ENCODE measurements at places on chromosomes 2 and 18. TPM values are rescaled to one million over a fixed set of nuclear protein-coding genes. Genes with fewer than 3 reads are reported as not detected.

The KCNG3 gene
- 11.4 TPM for total RNA-seq

The RESP18 gene
- total RNA-seq, result not detected

The SCN3A gene
- 3.1 TPM for total RNA-seq

DNA sequence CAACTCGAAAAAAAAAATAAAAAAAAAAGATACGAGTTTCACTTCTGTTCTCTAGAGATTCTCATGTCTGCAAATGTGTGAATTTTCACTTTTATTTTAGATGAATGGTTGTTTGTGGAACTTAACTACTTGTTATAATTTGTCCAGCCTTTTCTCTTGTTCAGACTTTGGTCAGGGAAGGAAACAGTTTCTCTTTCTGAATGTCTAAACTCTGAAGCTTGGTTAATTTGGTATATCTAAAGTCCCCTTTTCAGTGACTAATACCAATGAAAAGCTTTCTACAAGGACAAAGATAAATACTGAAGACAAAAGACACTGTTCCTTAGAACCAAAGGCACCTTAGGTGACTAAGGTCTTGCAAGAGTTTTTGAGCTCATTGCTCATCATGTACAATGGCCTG lies 144.4 kb upstream of the PIEZO2 start:
- H3K27me3 ChIP-seq, result no peaks in the 10 kb centered on the region
- H3K4me1 ChIP-seq, result no peaks in the 10 kb centered on the region
- no peak overlapping the region for H3K4me3 ChIP-seq
- no peak for DNase-seq

GRCh38 chr18:79952456-79952995 lies 1.1 kb upstream of the SLC66A2 start:
- peak overlapping the region; percentile 92 for H3K4me3 ChIP-seq
- H3K36me3 ChIP-seq, result peaks cover 16% of the 10 kb centered on the region
- H3K27ac ChIP-seq, result peak overlapping the region; percentile 98
- no peaks in the 10 kb centered on the region for H3K27me3 ChIP-seq

DNA sequence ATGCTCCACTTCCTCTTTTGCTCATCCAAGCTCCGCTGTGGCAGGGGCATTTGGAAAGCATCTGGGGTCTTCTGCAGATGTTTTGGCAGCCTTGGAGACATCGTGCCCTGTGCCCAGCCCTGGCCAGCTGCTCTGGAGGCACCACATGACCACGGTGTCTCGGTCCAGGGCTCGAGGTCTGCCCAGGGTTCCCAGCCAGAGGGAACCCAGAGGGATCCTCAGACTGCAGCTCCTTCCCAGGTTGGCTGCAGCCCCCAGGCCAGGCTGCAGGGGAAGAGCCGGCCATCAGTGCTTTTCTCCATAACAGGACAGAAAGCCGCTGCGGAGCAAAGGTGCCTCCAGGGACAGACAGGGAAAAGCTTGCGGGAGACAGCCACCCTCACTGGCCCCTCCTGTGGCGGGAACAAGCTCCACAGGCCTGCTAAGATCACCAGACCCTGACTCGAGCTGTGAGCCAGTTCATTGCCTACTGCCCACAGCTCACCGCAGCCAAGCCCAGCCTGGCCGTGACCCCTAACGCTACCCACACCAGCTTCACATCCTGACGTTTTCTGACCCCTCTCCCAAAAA lies 74.7 kb downstream of the SMAD7 start:
- H3K27me3 ChIP-seq, result no peaks in the 10 kb centered on the region
- H3K27ac ChIP-seq, result no peak overlapping the region
- H3K4me1 ChIP-seq, result no peaks in the 10 kb centered on the region
- no peak overlapping the region for H3K4me3 ChIP-seq
- DNase-seq, result no peak
- no peaks in the 10 kb centered on the region for H3K36me3 ChIP-seq

DNA sequence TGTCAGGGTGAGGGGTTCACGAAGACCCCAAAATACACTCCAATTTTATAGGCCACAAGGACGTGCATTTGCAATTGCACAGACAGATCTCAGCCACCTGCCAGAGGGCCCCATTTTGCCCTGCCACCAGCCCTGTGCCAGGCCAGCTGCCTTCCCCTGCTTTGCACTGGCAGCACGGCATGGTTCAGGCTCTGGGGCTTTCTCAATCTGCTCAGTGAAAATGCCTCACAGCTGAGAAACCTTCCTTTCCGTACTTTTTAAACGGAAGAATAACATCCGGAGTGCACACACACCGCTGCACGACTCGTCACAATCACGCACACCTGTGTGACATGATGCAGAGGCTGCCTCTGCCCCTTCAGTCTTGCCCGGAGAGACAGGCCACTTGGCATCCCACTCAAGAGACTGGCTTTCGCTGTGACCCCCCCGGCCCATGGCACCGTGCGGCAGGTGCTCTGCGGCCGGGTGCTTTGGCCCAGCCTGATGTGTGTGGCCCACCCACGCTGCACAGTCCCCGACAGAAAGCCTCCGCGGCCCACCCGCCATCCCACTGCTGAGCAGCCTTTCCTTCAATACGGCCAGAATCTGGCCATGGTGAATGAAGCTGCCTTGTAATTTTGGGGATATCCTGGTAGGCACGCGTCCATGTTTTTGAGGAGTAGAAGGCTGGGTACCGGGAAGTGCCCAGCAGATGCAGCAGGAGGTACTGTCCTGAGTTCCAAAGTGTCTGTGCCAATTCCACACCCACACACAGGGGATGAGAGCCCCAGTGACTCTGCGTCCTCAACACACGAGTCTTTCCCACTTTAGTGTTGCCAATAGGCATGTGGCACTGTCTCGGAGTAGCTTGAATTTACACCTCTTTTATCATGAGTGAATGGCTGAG lies 88.8 kb downstream of the USP40 start:
- H3K4me3 ChIP-seq, result no peak overlapping the region
- H3K36me3 ChIP-seq, result no peaks in the 10 kb centered on the region
- no peaks in the 10 kb centered on the region for H3K4me1 ChIP-seq
- no peaks in the 10 kb centered on the region for H3K27me3 ChIP-seq
- no peak overlapping the region for H3K27ac ChIP-seq

DNA sequence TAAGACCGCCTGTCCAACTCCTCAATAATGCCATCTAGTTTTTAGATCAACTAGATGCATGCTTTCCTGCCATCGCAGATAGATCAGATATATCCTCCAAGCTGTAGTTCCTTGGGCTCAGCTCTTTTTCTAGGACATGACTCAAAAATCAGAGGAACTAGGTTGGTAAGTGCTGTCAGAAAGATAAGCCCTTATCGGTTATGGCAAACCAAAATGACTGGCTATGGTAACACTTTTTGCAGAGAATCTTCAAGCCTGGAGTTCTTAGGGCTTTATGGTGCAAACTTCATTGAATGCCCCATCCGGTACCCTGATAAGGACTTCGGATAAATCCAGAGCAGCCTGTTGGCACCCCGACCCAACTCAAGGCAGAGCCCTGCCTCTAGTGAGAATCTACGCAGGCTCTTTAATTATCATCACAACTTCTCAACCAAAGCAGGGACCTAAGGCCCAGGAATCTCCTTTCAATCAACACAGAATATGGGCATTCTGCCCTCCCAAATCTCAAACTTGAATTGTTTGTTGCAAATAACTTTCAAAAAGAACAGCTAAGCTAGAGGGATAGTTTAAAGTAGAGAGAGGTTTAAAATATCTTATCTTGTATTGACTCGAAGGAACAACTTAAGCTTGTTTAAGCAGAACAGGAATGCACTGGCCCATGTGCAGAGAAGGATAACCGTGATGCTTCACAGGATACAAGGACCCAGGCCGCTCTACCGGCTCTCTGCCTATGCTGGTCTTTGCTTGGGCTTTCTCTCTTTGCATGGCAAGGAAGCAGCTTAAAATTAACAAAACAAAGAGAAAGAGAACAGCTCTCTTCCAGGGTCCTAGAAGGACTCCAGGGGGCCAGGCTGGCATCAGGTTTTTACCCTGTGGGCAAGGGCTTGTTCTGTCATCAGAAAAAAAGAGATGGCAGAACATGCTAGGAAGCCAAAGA lies 3.4 kb upstream of the CYP1B1 start:
- DNase-seq, result no peak
- H3K4me3 ChIP-seq, result no peak overlapping the region
- no peak overlapping the region for H3K27ac ChIP-seq
- no peaks in the 10 kb centered on the region for H3K36me3 ChIP-seq
- peaks cover 46% of the 10 kb centered on the region for H3K4me1 ChIP-seq
- H3K27me3 ChIP-seq, result no peaks in the 10 kb centered on the region

DNA sequence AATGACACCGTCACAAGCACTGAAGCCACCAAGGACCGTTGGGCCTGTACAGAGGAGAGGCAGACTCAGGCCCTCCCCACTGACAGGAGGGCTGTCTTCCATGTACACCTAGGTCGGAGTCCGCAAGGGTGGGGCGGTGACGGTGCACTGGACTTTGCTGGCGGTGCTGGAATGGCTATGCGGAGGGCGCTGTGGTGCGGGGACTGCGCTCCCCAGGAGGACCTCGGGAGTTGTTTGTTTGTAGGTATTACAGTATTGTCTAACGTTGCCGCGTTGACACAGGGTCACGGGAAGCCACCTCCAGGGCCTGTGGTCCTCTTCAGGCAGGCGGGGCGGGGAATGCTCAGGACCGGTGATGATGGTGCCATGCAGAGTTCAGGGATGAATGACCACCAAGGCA lies 126.2 kb downstream of the TPO start:
- no peaks in the 10 kb centered on the region for H3K36me3 ChIP-seq
- no peaks in the 10 kb centered on the region for H3K4me1 ChIP-seq
- H3K27me3 ChIP-seq, result no peaks in the 10 kb centered on the region
- H3K27ac ChIP-seq, result no peak overlapping the region
- DNase-seq, result no peak
- no peak overlapping the region for H3K4me3 ChIP-seq

- no peak for DNase-seq
- H3K4me1 ChIP-seq, result no peaks in the 10 kb centered on the region
- H3K27ac ChIP-seq, result peak overlapping the region; percentile 59
Observed at GRCh38 chr2:74457549-74458131, 598 bp upstream of the WBP1 start.

GRCh38 chr2:151976945-151977353 lies 121.9 kb downstream of the CACNB4 start:
- peaks cover 16% of the 10 kb centered on the region for H3K4me1 ChIP-seq
- no peak for DNase-seq
- no peak overlapping the region for H3K27ac ChIP-seq
- H3K36me3 ChIP-seq, result no peaks in the 10 kb centered on the region
- no peaks in the 10 kb centered on the region for H3K27me3 ChIP-seq

GRCh38 chr2:38109732-38110181 lies 33.8 kb upstream of the CYP1B1 start:
- H3K4me1 ChIP-seq, result peaks cover 35% of the 10 kb centered on the region
- no peak overlapping the region for H3K27ac ChIP-seq
- no peaks in the 10 kb centered on the region for H3K36me3 ChIP-seq
- DNase-seq, result no peak
- H3K27me3 ChIP-seq, result no peaks in the 10 kb centered on the region

GRCh38 chr2:241323778-241324177 lies 8.1 kb downstream of the SEPTIN2 start:
- peaks cover 64% of the 10 kb centered on the region for H3K4me1 ChIP-seq
- no peaks in the 10 kb centered on the region for H3K27me3 ChIP-seq
- no peak overlapping the region for H3K27ac ChIP-seq
- no peak for DNase-seq
- H3K36me3 ChIP-seq, result peaks cover 25% of the 10 kb centered on the region
- H3K4me3 ChIP-seq, result no peak overlapping the region

DNA sequence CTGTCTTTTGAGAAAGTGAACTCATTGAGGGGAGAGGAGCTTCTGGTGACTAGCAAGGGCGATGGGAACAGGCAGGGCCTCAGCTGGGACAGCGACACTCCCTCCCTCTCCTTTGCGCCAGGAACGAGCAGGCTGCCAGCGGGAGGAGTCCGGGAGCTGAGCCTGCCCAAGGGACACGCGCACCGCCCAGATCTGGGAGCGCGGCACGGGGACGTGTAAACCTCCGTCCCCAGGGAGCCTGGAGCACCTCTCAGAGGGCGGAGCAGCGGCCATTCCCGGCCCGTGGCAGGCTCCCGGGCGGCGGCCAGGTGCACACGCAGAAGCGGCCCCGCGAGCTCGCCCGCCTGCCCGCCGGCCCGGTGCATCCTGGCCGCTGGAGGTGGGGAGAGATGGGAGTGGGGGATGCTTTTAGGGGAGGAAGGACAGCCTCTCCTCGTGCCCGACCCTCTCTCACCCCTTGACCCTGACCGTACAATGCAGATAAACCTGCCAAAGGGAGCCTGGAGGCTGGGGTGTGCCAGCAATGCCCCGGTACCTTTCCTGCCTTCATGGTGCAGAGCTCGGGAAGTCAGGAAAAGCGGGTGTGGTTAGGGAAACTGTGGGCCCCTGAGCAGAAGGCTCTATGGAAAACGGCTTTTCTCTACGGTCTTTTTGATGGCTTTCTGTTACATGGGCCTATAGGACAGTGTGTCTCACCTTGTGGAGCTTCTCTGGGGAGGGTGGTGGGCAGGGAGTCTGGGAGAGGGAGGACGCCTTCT lies 2.2 kb downstream of the AQP4 start:
- H3K27ac ChIP-seq, result no peak overlapping the region
- H3K36me3 ChIP-seq, result no peaks in the 10 kb centered on the region
- DNase-seq, result no peak
- H3K4me1 ChIP-seq, result peaks cover 15% of the 10 kb centered on the region
- no peak overlapping the region for H3K4me3 ChIP-seq
- no peaks in the 10 kb centered on the region for H3K27me3 ChIP-seq

DNA sequence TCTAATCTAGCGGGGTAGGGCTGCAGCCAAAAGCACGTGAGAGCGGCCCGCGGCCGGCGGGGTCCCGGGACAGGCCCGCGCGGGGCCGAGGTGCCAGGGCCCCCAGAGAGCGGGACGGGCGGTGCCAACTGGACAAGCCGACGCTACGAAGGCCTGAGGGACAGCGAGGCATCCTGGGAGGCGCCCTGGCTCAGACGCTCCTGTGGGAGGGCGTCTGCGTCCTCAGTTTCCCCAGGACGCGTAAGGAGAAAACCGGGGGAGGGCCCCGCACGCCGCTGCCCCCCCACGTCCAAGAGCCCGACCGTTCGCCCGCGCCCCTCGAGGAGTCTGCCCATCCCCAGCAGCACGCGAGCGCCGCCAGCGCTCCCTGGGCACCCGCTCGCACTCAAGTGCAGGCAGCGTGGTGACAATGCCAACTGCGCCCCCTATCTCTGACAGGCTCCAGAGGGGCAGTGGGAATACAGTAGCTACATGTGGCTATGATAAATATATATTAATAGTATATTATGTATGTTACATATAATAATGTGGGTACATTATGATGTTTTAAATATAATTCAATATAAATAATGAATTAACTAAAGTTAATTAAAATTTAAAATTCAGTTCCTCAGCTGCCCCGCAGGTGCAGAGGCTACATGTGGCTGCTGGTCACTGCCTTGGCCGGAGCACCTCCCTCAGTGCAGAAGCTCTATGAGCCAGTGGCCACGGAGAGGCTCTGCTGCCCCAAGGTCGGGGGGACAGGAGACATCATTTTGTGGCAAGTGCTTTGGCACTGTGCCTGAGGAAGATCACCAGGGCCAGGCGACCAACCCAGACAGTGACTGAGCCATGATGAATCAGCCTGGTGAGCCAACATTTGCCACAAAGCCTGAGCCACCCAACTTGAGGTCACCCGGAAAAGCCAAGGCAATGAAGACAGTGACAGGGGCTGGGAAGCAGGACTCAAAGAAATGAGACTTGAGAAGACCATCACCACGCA lies 5.5 kb upstream of the SFT2D3 start:
- H3K27ac ChIP-seq, result peak overlapping the region; percentile 14
- no peaks in the 10 kb centered on the region for H3K36me3 ChIP-seq
- DNase-seq, result peak; percentile 53
- no peaks in the 10 kb centered on the region for H3K4me1 ChIP-seq
- H3K27me3 ChIP-seq, result no peaks in the 10 kb centered on the region

Measured in tibial nerve (tissue), 4 donors.